ENCODE measurements at places on chromosomes 3 and 15.
A peak's percentile ranks its signal among the peaks of the same experiment; 100 is the strongest.

- DNase-seq = no peak
Measured at GRCh38 chr3:127299276-127299675, 11.4 kb upstream of the PRR20G start.

- DNase-seq = no peak
Measured at GRCh38 chr15:89385596-89386331, 51.1 kb upstream of the POLG start.

DNA sequence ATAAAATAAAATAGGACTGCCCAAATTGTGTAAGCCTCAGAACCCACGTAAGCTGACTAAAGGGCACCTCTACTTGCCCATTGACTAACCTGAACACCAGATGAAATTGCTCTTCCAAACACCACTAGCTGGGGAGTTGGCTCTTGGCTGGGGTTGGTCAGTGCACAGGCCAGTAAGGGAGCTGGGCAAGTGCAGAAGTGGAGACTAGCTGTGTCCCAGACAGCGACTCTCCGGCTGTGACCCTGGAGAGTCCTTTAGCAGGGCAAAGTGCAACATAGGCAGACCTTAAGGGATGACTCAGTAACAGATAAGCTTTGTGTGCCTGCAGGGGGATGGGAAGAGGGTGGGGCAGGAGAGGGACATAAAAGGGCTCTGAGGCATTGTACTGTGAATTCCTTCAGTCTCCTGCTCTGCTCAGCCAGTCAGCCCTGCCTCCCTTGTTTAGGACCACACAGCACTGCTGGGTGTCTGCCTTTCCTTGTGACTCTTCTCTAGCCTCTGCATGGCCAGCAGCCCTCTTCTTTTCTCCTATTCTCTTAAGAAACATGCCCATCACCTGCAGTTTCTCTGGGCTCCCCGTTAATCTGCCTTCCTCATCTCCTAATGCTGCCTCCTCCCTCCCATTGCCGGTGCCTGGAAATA lies 13.2 kb downstream of the NR1I2 start:
- DNase-seq = no peak

- DNase-seq = no peak
Measured at GRCh38 chr3:179677884-179678283, 25.0 kb downstream of the USP13 start.

GRCh38 chr3:179969525-179969924 lies 67.2 kb downstream of the PEX5L start:
- DNase-seq = no peak

GRCh38 chr3:47722859-47723258 lies 58.8 kb downstream of the SMARCC1 start:
- DNase-seq = no peak

GRCh38 chr15:73246898-73247297 lies 121.9 kb downstream of the HCN4 start:
- DNase-seq = no peak

DNA sequence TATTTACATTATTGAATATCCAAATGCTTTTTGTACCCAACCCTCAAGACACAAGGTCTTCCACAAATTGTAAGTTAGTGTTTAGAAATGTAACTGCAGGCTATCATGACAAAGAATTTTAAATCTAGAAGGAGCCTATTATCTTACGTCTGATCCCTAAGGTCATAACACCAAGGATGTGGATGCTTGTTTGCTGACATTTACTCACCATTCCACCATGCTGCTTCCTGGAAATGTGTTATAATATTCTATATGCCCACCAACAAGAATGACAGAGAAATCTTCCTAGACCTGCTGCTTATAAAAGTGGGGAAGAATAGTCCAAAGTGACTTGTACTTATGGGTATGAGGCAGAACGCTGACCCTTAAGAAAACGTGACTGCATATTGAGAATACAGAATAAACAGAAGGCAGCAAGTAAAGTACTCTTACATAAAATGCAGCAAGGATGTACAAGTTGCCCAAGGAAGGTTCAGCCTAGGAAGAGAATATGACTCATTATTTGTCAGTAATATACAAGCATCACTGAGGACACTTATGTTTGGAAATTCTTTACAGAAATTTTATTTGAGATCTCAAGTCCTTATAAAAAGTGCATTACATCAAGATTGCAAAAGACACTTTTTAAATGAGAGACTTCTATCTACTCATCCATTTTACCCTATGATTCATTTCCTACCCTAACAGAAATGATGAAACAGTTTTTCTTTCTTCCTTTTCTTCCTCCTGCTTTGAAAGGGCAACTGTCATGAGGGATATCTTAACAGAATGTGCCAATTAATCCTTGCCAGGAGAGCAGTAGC lies 59.6 kb downstream of the ESYT3 start:
- DNase-seq = no peak

GRCh38 chr3:25120665-25121064 lies 307.4 kb upstream of the RARB start:
- no peak for DNase-seq

DNA sequence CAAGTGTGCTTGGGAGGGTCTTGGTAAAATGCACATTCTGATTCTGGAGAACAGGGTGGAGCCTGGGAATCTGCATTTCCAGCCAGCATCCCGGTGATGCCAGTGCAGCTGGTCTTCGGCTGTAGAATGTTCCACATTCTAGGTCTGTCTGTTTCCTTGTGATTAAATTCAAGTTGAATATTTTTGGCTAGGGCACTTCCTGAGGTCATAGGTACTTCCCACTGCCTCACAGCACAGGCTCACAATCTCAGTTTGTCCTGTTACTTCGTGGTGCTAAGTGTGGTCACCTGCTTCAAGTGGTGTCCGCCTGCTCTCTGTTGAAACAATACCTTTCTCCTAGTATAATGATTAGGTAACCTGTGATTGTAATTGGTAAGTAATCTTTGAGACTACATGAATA lies 40.1 kb downstream of the FLNB start:
- DNase-seq = no peak

GRCh38 chr15:89837830-89838178 lies 23.2 kb upstream of the ANPEP start:
- DNase-seq = peak; percentile 33

- no peak for DNase-seq
Measured at GRCh38 chr3:183439515-183439914, 11.1 kb upstream of the MCF2L2 start.

GRCh38 chr3:13542142-13542541 lies 6.8 kb upstream of the FBLN2 start:
- DNase-seq = no peak

GRCh38 chr3:142027735-142028134 lies 121.6 kb downstream of the TFDP2 start:
- peak; percentile 70 for DNase-seq
